ENCODE measurements at places on chromosomes 11 and 22.

DNA sequence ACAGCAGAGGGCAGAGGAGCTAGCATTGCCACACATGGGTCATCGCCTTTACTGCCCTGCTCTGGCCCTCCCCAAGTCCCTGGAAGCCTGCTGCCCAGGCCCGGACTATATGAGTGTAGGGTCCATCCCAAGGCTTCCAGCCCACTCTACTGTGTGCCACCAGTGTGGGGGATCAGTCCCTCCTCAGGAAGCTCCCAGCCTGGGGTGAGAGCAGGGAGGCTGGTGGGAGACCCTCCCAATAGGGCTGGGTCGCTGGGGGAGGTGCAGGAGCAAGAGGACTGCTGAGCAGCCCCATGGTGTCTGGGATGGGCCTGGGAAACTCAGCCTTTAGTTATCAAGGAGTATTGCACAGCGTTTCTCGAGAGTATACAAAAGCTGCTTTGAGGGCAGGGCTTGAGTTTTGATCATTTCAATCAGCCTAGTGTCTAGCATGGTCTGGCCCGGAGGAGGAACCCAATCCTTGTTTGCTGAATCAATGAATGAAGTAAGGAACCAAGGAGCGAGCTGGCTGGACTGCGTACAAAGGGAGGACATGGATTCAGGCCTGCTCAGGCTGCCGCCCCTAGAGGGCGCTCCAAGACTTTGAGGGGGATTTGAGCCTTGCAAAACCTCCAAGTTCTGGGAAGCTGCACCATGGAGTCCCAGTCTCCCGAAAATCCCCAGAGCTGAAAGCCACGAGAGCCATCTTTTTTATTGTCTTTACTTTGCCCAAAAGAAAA lies 89.0 kb upstream of the PARVA start:
- peak; percentile 83 for DNase-seq

DNA sequence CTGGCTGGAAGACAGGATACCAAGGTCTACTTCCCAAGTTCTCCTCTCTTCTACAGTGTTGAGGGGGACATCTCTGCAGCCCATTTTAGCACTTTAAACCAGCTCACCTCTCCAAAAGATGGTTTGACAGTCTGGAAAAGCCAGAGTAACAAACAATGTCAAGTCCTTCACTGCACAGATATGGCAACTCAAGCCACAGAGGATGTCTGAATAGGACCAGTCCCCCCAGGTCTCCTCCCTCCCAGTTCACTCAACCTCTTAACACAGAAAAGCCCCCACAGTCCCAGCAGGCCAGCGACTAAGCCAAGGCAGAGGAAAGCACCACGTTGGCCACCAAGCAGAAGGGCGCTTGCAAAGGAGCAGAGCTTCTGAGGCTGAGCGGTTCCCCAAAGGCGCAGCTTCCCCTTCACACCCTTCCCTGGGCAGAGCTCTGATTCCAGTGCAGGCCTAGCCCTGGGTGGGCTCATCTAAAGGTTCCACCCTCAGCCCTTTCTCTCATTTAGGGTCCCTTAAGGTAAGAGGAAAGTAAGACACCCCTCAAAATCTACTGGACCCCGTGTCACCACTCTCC lies 62.7 kb downstream of the PAK1 start:
- DNase-seq: no peak

GRCh38 chr11:80458376-80458775 lies 1017.5 kb upstream of the TENM4 start:
- DNase-seq: no peak

- peak; percentile 44 for DNase-seq
These were observed 329.1 kb downstream of the TMEM135 start for GRCh38 chr11:87366763-87367405.

DNA sequence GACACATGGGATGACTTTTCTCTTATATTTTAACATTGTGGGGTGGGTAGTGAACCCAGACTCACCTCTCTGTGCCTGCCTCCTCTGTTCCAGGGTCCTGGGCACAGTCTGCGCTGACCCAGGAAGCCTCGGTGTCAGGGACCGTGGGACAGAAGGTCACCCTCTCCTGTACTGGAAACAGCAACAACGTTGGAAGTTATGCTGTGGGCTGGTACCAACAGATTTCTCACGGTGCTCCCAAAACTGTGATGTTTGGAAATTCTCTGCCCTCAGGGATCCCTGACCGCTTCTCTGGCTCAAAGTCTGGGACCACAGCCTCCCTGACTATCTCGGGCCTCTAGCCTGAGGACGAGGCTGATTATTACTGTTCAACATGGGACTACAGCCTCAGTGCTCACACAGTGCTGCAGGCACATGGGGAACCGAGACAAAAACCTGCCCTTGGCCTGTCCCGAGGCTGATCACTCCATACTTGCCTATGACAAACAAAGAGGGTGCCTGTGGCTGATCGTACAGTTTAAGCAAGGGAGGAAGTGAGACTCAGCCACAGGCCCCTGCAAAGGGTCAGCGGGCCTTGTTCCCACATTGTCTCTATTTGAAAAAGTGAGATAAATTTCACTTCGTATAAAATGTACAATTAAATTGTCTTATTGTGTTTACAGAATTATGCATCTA lies 43.7 kb upstream of the TOP3B start:
- no peak for DNase-seq

- DNase-seq: no peak
These were observed 27.2 kb upstream of the ADORA2A start for GRCh38 chr22:24400034-24400725.

DNA sequence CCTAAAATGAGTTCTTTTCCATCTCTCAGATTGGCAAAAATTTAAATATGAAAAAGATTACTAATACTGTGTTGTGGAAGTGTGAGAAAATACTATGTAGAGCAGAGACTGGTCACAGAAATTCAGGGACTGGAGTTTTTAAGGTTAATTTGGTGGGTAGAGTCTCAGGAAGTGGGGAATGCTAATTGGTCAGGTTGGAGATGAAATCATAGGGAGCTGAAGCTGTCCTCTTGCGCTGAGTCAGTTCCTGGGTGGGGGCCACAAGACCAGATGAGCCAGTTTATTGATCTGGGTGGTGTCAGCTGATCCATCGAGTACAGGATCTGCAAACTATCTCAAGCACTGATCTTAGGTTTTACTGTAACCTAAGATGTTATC lies 29.4 kb upstream of the TMEM86A start:
- no peak for DNase-seq

- no peak for DNase-seq
These were observed 73.1 kb downstream of the ZNRF3 start for GRCh38 chr22:28956506-28956905.

- no peak for DNase-seq
These were observed 57.4 kb upstream of the RCN1 start for GRCh38 chr11:32033491-32033890.

DNA sequence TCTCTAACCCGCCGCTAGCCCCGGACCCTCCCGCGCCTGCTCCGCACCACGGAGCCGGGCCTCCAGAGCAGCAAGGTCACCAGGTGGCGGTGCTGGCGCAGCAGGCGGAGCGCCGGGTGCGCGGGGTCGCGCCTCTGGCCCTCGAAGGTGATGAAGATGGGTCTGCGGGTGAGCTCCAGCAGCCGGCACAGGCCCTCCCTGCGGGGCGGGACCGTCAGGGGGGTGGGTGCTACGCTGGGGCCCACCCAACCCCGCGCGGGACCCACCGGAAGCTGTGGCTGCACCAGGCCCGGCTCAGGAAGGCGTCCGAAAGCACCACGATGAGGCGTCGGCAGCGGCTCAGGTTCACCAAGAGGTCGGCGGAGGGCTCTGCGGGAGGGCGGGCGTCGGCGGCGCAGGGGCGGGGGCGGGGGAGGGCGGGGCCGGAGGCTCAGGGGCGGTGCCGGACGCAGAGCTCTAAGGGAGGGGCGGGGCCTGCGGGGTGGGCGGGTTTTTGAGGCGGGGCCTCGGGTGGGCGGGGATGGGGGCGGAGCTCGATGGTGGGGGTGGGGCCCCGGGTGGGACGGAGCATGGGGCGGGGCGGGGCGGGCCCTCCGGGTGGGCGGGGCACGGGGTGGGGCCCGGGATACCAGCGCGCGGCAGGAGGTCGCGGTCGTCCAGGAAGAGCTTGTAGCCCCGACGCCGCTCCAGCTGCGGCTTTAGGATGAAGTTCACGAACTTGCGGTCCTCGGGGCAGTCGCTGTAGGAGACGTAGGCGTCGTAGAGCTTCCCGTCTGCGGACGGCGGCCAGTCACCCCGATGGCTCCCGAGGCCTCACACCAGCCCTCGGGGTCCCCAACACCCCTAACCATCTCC lies 7.8 kb downstream of the SIGIRR start:
- DNase-seq: peak; percentile 70

GRCh38 chr22:22810018-22810427 lies 77.6 kb upstream of the IGLL5 start:
- peak; percentile 50 for DNase-seq

GRCh38 chr22:47512617-47513016 lies 750.2 kb downstream of the TBC1D22A start:
- DNase-seq: no peak

- DNase-seq: no peak
These were observed 19.3 kb upstream of the CBX7 start for GRCh38 chr22:39171623-39172264.

All from kidney capillary endothelial cell (primary cell).